ENCODE measurements at places on chromosomes 6 and 20. TPM values are rescaled to one million over a fixed set of nuclear protein-coding genes. Genes with fewer than 3 reads are reported as not detected.

The C4A gene
- total RNA-seq, result 0.89 TPM

The TBP gene
- 17.1 TPM for total RNA-seq

The ENPP5 gene
- not detected for total RNA-seq

The IRF4 gene
- 0.07 TPM for total RNA-seq

The ARFGEF2 gene
- 14.0 TPM for total RNA-seq

The EYS gene
- total RNA-seq, result 0.02 TPM

The HDAC2 gene
- 86.7 TPM for total RNA-seq

The ZNF334 gene
- not detected for total RNA-seq

The HLA-DOB gene
- 0.13 TPM for total RNA-seq

The RIMS1 gene
- total RNA-seq, result not detected

The GFRAL gene
- total RNA-seq, result not detected

The FAM217A gene
- total RNA-seq, result not detected
